ENCODE measurements at places on chromosomes 5 and 9.

DNA sequence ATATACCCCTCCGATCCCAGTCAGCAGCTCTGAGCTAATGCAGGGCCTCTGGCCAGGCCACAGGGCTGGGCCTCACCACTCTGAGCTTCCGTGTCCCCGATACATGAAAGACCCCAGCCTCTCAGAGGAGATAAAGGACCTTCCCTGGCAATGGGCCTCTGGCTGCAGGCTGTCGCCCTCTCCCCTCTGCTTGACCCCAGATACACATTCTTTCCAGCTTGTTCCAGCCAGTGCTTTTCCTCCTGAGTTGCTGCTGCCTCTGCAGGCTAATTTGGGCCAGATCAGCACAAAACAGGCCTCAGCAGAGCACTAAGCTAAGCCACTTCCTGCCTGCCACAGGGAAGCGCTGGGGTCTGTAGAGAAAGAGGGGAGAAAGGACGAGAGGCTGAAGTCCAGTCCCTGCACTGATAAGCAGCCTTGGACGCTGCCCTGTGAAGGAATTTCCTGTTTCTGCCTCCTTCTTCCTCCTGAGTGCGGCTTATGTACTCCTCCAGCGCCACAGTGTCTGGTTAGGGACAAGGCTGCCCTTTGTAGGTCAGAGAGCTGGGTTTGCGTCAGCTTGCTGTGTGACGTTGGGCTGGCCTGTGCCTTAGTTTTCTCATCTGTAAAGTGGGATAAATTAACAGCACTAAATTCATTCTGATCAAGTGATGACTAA is 73.0 kb upstream of the IL17B start:
- H3K4me1 ChIP-seq: no peaks in the 10 kb centered on the region
- H3K27me3 ChIP-seq: no peaks in the 10 kb centered on the region
- no peak for DNase-seq
- H3K27ac ChIP-seq: no peak overlapping the region
- no peak overlapping the region for H3K4me3 ChIP-seq

DNA sequence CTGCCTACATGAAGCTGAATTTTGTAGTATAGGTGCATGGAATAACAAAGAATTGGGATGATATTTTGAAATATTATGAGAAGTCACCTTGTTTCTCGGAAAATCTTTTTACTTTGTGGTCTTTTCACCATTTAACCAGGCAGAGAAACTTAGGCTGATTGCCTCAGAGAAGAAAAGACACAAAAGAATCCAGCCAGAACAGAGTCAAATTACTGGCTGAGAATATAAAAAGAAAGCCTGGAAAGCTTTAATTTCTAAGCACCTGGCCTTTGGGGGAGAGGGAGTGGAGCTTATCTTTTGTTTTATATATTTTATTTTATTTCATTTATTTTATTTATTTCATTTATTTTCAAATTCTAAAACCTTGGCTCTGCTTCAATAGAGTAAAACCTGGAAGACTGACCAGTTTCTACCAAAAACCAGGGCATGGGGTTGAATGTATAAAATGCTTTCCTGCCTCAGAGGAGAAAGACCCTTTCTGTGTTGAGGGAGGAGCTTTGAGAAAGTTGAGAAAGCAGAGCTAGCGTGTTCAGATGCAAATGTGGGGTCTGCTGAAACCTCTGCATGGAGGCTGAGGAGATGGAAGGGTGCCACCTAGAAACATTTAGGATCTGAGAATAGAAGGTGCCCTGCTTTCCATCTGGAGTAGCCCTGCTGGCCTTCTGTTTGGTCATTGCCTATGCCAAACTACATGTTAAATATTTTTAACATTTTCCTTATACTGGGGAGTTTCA is 81.6 kb downstream of the NREP start:
- H3K36me3 ChIP-seq: no peaks in the 10 kb centered on the region
- H3K4me1 ChIP-seq: no peaks in the 10 kb centered on the region
- peaks cover 7% of the 10 kb centered on the region for H3K27me3 ChIP-seq
- H3K4me3 ChIP-seq: no peak overlapping the region
- no peak overlapping the region for H3K27ac ChIP-seq

GRCh38 chr9:34664281-34665066 is 2.0 kb upstream of the CCL27 start:
- H3K36me3 ChIP-seq: peaks cover 10% of the 10 kb centered on the region
- peaks cover 42% of the 10 kb centered on the region for H3K4me1 ChIP-seq
- H3K27ac ChIP-seq: peak overlapping the region; percentile 52
- peak; percentile 88 for DNase-seq
- H3K27me3 ChIP-seq: no peaks in the 10 kb centered on the region

GRCh38 chr5:136906545-136906944 is 541.2 kb upstream of the TRPC7 start:
- H3K27ac ChIP-seq: no peak overlapping the region
- H3K4me3 ChIP-seq: no peak overlapping the region
- H3K36me3 ChIP-seq: no peaks in the 10 kb centered on the region
- H3K27me3 ChIP-seq: no peaks in the 10 kb centered on the region

Data from activated naive CD4-positive, alpha-beta T cell treated with anti-CD3 and anti-CD28 coated beads for 36 hours (primary cell).